HCEC 1CT (cell line): ENCODE measurements at places on chromosomes 3 and 15.

DNA sequence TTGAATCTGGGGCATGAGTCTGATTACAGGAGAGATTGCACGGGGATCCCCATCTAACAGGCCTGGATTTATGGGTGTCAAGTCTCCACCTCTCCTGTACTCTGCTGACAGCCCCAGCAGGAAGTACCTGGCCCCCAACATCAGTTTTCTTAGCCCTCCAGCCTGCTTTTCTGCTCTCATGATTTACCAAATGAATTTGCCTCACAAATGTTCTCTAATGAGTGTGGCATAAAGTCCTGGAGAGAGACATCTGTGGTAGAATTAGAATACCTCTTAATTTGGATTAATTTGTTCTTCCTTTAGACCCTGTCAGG, 60.1 kb downstream of the FNDC3B start:
- no peak for DNase-seq

DNA sequence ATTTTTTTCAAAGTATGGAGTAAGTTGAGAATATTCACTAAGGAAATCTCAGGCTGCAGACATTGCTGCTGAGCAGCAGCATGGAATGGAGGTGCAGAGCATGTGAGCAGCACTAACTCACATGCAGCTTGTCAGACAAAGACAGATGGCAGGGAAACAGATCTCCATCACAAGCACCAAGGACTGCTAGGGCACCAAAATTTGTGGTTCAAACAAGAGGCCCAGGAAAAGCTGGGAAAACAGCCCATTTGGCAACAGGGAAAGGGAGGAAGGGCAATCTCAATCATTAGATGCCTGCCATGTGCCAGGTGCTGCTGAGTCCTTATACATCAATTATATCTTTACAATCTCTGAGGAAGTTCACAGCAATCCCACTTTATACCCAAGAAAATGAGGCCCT, 47.2 kb upstream of the EIF1B start:
- no peak for DNase-seq

GRCh38 chr3:190108804-190109203, 11.9 kb downstream of the P3H2 start:
- no peak for DNase-seq

DNA sequence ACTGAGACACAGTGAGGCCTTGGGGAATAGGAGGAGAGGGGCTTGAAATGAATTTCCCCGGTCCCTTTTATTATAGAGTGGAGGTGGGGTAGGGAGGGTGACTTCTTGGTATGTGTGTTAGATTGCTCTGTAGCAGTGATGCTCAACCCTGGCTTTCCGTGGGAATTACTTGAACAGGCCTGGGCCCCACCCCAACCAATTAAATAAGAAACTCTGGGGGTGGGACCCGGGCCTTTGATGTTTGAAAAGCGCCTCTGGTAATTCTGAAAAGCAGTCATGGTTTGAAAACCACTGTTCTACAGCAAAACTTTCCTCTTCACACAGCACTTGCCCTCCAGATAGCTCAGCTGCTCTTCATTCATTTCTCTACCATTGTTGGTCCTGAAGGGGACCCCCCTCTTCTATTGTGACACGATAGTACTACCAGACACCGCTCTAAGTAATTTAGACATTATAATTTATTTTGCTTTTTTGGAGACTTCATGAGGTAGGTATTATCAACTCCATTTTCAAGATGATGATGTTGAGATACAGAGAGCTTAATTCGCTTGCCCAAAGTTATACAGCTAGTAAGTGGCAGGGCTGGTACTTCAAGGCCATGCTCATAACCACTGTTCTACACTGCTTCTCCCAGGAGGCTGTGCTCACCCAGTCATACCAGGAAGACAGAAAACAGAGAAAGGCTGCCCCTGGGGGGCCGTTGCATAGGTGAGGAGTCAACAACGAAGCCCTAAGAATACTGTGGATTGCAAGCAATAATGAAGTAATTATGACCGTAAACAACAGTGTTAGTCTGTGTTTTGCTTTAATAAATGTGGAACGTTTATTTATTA, 176.2 kb downstream of the PEX5L start:
- no peak for DNase-seq

GRCh38 chr15:45869034-45869668, 234.3 kb downstream of the SQOR start:
- DNase-seq = no peak

- DNase-seq = no peak
Measured at GRCh38 chr3:75303741-75304140, 360.4 kb upstream of the FRG2C start.

- DNase-seq = no peak
Measured at GRCh38 chr3:22231061-22231460, 480.1 kb upstream of the ZNF385D start.

DNA sequence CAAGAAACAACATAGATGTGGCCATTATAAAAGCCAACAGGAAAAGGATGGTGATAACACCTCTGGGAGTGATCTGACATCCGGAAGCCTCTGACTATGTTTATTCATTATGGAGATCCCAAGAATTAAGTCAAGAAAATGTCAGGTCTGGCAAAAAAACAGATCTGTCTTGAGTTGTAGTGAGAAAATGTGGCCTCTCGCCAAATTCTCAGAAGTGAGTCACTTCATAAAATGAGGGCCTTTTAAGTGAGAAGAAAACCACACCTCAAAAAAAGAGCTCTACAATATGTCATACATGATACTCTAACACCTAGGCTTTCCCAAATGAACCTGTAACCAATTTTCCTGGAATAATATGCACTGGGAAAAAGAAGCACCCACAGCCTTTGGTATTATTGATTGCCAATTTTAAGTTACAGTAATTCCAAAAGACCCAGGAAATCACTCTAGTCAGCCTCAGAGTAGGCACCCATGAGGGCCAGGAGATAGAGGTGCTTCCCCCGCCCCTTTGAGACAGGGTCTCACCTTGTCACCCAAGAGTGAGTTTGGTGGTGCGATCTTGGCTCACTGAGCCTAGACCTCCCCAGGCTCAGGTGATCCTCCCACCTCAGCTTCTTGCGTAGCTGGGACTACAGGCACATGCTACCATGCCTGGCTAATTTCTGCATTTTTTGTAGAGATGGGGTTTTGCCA, 38.0 kb downstream of the CCR3 start:
- peak; percentile 55 for DNase-seq

GRCh38 chr3:128236657-128237056, 83.4 kb downstream of the EEFSEC start:
- DNase-seq = no peak

DNA sequence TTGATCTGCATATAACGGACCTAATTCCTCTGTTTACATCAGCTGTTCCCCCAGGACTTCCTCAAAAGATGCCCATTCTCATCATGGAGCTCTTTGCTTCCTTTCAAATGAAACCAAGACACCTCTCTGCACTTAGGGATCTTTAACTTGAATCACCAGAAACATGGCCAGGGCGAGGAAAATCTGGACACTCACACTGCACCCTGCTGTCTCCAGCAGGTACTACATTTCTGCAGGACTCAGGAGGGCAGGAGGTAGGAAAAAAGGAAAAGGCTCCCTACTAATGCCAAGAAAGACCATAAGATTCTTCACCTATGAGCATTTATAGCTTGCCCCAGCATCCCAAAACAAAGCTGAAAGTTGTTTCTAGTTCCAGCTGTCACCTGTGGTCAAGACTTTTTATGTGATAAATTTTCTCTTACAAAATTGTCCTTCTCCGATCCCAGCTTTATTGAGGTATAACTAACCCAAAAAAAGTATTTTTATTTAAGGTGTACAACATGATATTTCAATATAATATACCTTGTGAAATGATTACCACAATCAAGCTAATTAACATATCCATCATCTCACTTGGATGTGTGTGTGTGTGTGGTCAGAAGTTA, 87.3 kb upstream of the C15orf61 start:
- DNase-seq = peak; percentile 14

DNA sequence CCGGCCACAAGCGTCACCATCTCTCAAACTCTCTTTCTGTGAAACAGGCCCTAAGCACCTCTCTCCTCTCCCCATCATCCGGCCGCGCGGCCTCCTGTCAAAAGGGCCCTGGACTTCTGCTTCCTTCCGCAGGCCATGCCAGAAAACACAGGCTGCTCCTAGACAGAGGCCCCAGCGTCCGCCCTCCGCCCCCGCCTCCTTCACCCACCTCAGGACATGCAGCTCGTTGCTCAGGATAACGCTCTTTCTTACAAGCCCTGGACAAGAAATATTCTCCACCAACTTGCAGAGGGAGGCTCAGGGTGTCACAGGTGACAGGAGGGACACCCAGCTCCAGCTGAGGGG, 212.0 kb downstream of the XXYLT1 start:
- DNase-seq = no peak

DNA sequence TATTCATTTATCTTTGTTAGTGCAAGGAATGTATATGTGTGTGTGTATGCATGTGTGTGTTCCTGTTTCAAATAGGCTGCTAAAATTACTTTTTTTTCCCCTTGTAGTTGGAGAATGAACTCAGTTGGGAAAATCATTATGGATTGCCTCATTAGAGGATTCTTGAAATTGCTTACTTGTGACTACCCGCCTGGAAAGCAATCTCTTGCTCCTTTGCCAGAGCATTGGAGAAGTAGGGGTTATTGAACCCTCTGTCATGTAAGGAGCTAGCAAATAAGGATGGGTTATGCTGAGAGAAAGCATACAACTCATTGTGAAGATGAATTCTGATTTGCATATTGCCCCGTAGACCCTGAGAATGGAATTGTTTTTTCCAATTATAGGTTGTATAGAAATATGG, 474.5 kb downstream of the CADM2 start:
- DNase-seq = no peak

DNA sequence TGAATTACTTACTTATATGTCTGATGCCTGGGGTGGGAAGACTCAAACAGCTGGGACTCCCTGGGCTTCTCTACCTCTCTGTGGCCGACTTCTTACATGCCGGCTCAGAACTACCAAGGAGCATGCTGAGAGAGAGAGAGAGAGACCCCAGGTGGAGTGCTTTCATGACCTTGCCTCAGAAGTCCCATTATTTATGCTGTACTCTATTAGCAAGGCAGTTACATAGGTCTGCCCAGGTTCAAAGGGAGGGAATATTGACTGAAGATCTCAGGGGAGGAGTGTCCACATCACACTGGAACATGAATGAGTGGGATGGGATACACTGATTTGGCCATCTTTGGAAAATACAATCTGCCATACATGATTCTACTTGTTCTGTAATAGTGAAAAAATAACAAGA, 16.2 kb downstream of the CCDC32 start:
- no peak for DNase-seq

GRCh38 chr15:98745650-98746374, 97.5 kb downstream of the IGF1R start:
- peak; percentile 15 for DNase-seq

DNA sequence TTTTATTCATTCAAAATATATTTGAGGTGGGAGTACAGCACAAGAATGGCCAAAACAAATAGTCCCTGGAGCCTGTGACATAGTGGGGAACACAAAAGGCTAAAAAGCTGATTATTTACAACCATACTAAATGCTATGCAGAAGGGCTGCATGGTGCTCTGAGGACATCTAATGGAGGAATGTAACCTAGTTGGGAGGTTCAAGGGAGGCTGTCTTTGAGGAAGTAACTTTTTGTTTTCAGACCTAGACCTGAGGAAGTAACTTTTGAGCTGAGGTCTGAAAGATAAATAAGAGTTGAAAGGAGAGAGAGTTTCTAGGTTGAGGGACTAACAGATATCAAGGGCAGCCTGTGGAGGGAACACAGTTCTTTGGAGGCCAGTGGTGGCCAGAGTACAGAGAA, 34.8 kb upstream of the RASA2 start:
- DNase-seq = peak; percentile 54

DNA sequence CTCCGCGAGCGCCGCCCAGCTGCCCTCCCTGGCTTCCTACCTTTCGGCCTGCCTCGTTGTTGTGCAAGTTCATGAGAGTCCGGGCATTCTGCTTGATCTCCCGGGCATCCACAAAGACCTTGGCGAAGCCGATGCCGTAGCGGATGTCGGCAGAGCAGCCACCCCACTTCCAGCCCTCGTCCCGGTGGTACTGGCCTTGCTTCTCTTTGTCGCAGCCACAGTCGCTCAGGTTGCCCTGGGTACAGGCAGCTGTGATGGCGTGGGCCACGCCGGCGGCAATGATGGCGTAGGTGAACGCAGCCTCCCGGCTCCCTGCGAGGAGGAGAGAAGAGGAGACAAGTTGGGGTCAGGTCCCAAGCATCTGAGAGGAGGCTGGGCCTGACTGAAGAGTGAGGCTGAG, 25.4 kb downstream of the WNT7A start:
- no peak for DNase-seq

GRCh38 chr15:76339305-76340197, 3.0 kb downstream of the ISL2 start:
- DNase-seq = no peak

DNA sequence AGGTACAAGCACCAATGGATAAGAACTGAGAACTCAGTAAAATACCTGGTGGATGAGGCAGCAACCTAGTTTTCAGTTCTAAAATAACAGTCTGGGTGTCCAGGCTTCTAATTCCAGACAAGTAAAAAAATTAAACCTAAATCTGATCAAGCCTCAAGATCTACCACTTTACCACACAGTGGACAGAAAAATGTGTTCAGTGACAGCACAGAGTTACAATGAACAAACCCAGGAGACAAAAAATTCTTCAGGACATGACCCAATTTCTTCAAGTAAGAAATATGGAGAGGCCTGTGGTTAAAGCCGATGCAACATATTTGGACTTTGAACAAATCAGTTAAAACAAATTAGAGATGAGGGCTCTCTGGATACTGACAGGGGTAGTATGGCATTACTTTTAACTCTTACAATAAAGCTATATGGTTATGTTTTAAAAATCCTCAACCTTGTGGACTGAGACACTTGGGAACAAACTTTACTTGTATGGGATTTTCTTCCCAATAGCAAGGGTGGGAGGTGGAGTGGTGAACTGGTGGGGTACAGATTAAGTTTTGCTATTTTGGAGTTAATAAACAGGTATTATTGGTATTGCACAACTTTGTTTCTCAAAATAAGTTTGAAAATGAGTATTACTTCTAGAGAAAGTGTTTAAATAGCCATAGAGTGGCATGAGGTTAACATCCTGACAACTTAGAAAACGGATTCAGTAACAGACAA, 14.2 kb downstream of the CCNL1 start:
- no peak for DNase-seq

DNA sequence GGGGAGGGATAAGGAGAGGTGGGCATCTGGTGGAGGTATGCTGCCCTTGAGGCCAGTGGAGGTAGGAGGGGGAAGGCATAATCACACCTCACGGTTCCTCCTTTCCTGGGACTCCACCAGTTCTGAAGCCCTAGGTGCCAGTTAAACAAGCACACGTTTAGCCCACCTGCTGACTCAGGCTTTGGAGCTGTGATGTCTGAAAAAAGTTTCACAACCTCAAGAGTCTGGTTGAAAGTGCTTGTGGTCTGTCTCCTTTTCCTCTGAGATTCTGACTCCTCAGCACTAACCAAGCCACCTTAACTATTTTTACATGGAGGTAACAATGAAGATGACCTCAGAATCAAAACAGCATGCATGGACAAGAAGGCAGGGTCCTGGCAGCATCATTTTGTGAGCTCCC, 23.0 kb downstream of the HPS3 start:
- DNase-seq = peak; percentile 9

DNA sequence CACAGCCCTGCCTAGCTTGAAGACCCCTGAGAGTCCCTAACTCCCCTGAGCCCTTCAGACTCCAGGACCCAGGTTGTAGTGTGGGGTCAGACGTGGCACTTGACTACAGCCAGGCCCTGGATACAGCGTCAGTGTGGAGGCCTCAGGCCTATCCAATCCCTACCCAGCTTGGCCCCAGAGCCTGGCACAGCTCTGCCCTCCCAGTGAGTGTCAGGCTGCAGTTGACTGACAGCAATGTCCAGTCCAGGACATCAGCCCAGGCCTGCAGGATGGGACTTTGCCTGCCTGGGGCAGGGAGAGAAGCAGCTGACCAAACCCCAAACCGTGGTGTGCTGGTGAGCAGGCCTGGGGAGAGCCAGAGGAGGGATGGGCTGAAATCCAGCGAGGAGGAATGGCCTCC, 27.3 kb downstream of the KLF13 start:
- DNase-seq = no peak
